ENCODE measurements at places on chromosomes 2 and 18.

- DNase-seq: no peak
These were observed 51.8 kb upstream of the CCDC150 start for GRCh38 chr2:196587739-196588138.

DNA sequence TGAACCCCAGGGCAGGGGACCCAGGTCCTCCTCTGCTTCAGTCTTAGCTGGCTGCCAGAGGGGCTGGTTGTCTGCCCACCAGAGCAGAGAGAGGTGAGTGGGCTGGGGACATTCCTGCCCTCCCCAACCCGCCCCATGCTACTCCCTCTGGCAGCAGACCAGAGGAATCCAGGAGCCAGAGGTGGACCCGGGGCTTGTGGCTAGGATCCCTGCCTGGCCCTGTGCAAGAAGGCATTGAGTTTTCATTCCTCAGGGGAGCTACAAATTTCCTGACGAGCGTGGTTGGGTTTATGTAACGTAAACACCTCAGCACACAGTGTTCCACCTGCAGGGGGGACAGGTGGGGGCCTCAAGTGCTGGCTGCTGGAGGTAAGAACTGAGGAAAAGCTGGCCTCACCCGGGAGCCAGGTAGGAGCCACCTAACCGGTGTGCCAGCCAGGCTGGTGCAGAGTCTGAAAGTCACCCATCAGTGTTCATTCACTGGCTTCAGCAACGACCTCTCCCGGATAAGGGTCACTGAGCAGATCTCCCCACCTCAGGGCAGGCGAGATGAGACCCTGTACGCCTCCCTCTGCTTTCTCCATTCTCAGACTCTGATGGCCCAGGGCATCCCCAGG is 246.8 kb downstream of the DYSF start:
- no peak for DNase-seq

DNA sequence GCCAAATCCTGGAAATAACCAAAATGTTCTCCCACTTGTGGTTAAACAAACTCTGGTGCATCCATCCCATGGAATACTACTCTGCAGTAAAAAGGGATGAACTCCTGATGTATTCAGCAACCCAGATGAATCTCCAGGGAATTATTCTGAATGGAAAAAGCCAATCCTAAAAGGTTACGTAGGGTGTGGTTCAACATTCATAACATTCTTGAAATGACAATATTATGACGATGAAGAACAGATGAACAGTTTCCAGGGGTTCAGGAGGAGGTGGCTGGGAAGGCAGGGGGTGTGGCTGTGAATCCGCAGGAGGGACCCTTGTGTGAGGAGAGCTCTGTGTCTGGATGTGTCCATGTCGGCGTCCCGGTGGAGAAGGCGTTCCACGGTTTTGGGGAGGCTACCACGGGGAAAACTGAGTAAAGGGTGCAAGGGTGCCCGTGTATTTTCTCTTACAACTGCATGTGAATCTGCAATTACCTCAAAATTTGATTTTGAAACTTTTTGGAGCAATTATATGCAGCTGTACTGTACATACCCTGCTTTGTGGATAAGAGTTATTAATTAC is 47.3 kb downstream of the KCNG2 start:
- DNase-seq: no peak

- no peak for DNase-seq
These were observed 23.3 kb downstream of the CLASP1 start for GRCh38 chr2:121625953-121626352.

Data from activated CD8-positive, alpha-beta memory T cell treated with anti-CD3 and anti-CD28 coated beads for 1 hour (primary cell).